ENCODE measurements at places on chromosomes 5 and 9.

DNA sequence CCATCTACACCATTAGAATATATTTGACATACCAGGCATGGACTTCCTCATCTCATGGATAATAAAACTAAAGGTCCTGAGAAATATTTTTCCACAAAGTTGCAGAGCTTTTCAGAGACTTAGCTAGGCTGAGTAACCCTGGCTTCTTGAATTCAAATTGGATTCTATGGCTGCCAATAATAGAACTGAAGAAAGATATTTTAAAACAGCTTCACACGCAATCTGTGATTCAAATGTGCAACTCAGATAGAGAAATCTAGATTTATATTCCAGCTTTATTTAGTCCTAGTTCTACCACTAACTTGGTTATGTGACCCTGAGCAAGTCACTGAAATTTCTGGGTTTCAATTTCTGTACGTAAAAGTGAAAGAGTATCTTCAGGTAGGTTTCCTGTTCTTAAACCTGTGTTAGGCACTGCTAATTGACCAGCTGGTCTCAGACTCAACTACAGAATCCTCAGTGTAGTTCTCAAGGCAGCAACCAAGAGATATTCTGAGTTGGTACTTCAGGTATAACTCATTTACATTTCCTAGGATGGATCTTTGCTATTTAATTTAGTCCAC is 235.3 kb downstream of the GABRB2 start:
- no peak for DNase-seq

DNA sequence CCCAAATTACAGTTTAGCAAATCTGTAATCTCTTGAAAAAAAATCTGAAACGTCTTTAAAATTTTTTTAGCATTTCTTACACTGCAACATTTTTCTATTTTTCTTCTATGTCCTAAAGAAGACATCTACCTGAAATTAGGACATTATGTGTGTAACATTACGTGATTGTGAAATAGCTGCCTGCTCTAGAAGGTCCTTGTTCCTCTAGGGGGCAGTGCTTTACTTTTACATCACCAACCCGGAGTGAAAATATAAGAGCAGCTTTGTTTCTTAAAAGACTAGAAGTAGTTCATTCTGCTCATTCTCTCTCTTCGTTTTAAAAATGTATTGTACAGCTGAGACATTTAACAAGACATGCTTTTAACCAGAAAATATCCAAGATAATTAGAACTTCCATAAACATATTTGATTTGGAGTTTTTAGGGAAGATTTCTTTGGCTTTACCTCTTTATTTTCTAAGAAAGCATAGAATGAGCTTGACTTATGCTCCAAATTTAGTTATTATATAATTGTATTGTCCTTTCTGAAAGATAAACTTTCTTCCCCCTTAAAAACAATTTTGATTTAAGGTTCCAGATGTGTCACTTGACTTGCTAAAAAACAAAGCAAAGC is 48.1 kb upstream of the RIOK2 start:
- DNase-seq = peak; percentile 90

DNA sequence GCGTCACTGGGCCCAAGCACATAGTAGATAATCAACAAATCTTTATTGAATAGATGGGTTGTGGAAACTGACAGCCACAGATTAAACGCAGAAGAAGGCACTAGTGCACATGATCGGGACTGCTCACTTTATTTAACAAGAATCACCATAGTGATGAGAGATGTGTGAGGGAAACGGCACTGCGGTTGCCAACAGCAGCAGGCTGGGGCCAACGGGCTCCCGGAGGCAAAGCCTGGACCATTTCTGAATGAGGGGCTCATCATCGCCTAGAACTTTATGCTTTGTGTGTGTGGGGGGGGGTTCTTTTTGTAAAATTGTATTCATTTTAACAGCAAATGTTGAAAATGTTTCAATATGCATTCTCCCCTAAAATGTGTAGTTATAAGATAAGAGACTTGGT is 61.9 kb upstream of the RUFY1 start:
- DNase-seq = peak; percentile 36

DNA sequence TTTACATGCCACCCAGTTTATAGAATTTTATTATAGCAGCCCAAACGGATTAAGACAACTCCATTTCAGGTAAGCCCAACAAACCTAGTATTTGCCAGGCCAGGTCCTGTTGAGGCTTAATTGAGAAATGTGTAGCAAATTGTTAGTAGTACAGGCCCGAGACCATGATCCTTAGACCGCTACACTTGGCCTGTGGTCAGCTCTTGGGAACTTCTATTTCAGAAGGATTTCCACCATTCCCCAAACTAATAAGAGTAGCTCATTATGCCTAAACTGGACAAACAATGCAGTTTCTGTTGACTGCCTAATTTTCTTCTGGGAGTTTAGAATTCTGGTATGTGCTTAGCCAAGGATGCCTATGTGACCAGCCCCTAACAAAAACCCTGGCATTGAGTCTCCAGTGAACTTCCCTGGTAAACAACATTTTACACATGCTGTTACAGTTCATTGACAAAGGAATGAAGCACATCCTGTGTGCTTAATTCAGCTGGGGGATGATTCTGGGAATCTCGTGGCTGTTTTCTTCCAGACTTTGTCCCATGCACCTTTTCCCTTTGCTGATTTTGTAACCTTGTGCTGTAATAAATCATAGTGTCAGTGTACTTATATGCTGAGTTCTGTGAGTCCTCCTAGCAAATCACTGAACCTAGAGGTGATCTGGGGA is 5.6 kb upstream of the GPX3 start:
- no peak for DNase-seq

DNA sequence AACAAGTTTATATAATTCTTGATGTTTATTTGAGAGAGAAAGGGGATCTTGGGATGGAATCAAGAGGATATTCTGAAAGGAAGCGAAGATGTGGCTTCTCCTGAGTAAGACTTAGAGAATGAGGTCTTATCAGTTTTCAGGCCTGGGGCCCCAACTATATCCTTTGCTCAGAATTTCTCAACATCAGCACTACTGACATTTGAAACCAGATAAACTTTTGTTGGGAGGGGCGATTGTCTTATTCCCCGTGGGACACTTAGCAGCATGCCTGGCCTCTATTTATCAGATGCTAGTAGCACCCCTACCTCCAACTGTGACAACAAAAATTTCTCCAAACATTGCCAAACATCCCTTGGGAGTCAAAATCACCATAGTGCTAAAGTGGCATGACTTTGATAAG is 567.7 kb downstream of the MAT2B start:
- no peak for DNase-seq

GRCh38 chr9:38439916-38440301 is 15.7 kb upstream of the IGFBPL1 start:
- no peak for DNase-seq

DNA sequence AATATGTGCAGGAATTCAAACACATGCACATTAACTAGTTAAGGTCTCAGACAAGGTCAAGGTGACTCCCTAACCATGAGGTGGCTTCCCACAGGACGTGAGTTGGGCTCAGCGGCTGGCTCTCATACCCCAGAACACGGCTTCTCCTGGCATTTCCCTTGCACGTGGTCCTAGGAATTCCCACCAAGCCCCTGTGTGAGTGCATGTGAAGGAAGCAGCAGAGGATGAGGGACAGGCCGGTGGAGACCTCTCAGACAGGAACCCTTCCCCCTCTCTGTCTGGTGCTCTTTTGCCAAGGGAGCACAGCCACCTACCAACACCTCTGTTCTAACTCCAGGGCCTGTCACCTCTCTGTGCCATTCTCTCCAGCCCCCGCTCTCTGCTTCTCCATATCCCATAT is 271.0 kb downstream of the FSTL4 start:
- no peak for DNase-seq

DNA sequence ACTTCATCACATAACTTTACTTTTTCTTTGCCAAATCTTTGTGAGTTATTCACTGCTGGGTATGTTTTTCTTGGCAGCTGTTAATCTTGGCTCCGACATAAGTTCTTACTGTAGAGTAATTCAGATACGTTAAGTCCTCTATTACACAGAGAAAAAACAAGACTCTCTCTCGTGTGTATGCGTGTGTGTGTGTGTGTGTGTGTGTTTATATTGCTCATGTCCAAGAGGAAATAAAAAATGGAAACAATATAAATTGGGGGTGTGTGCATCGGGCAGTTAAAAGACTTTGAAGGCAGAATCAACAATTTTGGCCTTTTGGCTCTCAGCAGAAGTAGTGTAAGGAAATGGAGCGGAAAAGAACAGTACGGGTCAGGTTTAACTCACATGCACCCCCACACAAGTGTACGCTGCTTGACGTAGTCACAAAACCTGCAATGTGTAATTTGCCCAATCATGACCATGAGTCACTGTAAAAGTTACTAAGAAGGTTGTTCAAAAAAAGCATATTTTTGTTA is 67.2 kb upstream of the IFNE start:
- DNase-seq = peak; percentile 93

GRCh38 chr5:181105391-181106025 is 25.5 kb downstream of the OR2V1 start:
- no peak for DNase-seq

GRCh38 chr5:160480652-160481051 is 59.0 kb downstream of the PTTG1 start:
- no peak for DNase-seq

DNA sequence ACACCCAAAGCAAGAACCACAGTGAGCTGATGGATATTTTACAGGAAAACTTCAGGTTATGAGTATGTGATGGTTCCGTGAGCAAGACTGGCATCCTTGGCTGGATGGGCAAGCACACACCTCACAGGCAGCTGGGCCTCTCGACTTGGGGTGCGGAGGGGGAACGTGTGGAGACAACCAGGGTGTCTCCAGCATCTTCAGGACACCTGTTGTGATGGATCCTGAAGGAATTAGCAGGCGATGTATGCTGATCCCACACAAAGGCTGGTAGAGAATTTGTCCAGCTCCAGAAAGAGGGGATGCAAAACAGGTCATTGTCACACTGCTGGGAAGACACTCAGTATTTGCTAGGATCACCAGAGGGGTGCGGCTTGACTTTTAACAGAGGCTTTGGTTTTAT is 42.7 kb downstream of the SECISBP2 start:
- DNase-seq = no peak

- no peak for DNase-seq
These were observed 23.8 kb upstream of the NPM1 start for GRCh38 chr5:171363846-171364245.

DNA sequence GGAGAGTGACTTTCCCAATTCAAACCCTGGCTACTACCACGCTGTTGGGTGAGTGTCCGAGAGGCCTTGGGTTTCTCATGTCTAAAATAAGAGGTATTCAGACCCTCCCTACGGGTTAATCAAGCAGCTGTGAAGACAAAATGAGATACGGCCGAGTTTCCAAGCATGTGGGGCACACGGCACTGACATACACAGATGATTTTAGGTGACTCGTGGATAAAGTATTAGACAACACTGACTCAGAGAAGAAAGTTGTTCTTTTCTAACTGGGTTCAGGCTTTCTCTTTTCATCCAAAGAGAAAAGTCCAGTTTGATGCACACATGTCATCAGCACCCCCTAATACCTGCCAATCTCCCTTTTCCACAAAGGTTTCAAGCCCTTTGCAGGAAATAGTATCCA is 15.6 kb downstream of the FOXI1 start:
- DNase-seq = peak; percentile 72

DNA sequence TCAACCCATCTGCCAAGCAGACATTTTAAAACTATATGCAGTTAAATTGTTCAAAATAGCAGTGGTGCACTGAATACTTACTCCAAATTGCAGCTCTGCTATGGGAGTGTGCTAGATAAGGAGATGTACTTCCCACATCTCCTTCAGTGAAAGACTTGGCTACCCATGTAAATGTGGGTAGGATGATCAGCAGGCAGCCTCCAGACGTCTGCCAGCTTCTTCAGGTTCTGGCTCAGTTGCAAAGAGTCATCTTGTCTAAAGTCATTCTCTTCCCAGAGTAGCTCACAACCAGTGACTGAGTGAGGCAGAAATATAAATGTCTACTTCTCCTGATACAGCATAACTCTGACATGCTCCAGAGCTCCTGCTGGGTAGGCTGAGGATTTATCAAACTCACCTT is 1050.0 kb upstream of the CDH10 start:
- no peak for DNase-seq

DNA sequence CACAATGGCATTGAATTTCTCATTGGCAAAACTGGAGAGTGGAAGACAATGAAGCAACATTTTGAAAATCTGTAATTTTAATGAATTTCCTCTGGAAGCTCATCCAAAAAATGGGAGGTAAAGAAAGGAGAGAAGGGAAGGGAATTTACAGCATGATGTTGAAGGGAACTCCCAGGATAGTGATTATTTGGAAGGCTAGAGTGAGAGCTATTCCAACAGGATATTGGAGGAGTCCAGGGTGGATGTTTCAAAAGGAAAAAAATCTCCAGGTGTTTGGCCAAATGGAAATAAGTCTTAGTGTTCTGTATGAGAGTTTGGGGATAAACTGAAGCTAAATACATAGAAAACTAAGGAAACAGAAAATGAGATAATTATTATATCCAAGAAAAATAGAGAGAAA is 106.2 kb downstream of the IZUMO3 start:
- no peak for DNase-seq

- no peak for DNase-seq
These were observed 92.8 kb upstream of the VCAN start for GRCh38 chr5:83378624-83379289.

GRCh38 chr9:135920973-135921585 is 13.7 kb upstream of the CAMSAP1 start:
- DNase-seq = no peak

DNA sequence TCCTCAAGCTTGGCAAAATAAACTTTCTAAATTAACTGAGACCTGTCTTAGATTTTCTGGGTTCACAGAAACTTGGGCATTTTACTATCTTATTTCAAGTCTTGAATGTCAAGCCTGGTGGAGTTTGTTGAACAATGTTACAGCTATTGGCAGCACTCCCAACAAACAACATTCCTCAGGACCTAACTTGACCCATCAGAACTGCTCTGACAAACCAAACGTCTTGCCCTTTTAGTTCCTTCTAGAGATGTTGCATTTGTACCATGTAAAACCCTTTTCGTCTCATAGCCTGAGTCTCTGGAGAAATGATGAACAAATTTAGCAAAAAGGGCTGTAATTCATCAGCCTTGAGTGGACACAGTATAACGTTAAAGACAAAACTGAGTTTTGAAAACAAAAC is 51.1 kb downstream of the GNA14 start:
- no peak for DNase-seq

GRCh38 chr9:90891308-90892040 is 89.9 kb downstream of the SYK start:
- DNase-seq = no peak

DNA sequence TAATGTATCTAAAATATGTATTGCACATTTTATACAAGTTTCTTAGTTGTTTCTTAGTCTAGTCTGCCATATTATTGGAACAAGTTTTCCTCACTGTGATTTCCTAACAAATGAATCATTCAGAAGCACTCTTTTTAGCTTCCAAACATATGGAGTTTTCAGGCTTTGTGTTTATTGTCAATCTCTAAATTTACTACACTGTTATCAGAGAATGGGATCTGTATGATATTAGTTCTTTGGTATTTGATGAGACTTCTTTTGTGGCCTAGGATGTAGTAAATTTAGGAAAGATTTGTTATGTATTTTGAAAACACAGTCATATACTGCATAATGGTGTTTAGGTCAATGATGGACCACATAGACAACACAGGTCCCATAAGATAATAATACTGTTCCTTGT is 25.7 kb downstream of the SREK1IP1 start:
- peak; percentile 28 for DNase-seq
